Bronchial epithelial cell (primary cell): ENCODE measurements at places on chromosomes 4 and X.

DNA sequence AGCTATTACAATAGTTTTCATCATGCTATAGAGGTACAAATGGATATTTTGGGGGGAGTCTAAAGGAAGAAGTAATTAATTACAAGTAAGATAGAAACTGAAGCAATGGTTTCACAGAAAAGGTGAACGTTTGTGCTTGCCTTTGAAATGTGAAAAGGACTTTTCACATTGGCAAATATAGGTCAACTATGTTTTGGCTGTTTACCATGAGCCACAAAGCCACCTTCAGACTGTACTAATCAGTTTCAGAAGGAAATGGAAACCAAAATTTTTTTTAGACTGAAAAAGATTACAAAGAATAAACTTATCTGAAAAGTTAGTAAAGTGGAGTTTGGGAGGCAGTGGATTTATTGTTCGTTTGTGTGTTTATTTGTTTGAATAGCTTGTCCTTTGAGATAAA is 32.1 kb downstream of the SYTL5 start:
- DNase-seq: no peak

- DNase-seq: no peak
These were observed 303.1 kb downstream of the ARHGAP24 start for GRCh38 chr4:85777908-85778631.

DNA sequence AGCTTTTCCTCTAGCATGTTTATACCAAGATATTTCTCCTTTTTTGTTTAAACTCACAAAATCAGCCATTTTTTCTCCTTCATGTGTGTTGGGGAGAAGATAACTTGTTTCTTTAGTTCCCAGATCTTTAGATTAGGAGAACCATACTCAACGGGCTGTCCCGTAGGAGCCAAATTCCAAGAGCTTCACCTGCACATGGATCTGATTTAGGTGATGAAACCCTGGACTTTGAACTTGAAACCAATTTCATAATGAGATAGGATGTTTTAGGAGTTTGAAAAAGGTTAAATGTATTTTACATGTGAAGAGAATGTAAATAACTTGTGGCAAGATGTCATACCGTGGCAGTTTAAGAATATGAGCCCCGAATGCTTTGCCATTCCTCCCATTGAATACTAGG is 280.0 kb upstream of the PCDH18 start:
- DNase-seq: no peak

GRCh38 chr4:163694385-163694784 is 199.9 kb downstream of the TMA16 start:
- peak; percentile 62 for DNase-seq

GRCh38 chr4:133465022-133465421 is 315.9 kb downstream of the PCDH10 start:
- no peak for DNase-seq

- DNase-seq: peak; percentile 12
These were observed 19.1 kb upstream of the MAD2L1 start for GRCh38 chr4:120085705-120086104.

- DNase-seq: peak; percentile 3
These were observed 544.0 kb upstream of the AMOT start for GRCh38 chrX:113384628-113385027.

DNA sequence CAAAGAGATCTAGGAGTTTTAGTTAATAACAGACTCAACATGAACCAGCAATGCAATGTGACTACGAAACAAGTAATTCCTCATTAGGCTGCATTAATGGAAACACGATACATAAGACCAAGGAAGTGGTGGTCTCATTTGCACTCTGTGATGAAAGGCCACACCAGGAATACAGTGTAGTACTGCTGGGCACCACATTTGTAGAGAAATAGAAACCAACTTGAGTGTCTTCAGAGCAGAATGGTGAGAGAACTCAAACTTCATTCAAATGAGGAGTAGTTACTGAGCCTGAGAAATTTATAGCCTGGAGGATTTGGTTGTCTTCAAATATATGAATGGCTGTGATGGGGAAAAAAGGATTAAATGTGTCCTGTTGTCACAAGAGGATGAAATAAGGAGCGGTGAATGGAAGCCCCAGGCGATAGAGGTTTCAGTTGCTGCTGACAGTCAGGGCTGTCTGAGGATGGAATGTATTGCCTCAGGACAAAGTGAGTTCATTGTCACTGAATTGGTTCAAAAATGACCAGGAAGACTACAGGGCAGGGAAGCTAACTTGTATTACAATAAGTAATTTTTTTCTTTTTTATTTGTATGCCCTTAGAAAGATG is 50.9 kb downstream of the NFKB1 start:
- no peak for DNase-seq

- DNase-seq: no peak
These were observed 72.5 kb downstream of the C4orf46 start for GRCh38 chr4:158599150-158599549.
